ENCODE measurements at places on chromosomes 4 and X.

DNA sequence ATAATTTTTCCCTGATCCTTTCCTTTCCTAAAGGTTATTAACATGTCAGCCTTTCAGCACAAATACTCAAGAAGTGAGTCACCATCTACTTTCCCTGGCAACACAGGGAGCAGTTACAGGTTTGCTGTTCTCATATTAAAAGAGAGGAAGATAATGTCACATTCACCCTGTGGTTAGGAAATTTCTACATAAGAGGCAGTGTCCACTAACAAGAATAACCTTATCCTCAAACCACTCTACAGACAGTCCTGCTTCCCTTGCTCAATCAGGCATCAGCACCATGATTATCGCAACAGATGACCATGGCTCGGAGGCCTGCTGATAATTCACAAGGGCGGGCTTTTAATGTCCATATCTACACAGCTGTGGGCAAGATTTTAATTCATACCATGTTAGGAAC, 30.9 kb downstream of the RNF150 start:
- no peak for DNase-seq

DNA sequence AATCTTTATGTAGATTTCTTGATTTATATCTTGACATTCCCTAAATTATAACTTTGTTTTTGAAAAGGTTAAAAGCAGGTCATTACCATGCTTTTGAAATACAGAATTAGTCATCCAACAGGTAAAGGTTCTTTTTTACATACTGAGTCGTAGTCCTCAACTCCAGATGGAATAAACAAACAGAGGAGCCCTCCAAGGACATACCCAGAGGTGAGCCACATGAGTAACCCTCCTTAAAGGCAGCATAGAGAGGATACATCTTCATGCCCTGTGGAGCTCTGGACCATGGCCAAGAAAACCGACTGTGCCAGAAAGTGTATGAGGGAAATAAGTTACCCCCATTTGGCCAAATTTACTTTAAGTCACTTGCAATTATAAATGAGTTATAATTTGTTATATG, 95.3 kb upstream of the MCF2 start:
- DNase-seq: no peak

DNA sequence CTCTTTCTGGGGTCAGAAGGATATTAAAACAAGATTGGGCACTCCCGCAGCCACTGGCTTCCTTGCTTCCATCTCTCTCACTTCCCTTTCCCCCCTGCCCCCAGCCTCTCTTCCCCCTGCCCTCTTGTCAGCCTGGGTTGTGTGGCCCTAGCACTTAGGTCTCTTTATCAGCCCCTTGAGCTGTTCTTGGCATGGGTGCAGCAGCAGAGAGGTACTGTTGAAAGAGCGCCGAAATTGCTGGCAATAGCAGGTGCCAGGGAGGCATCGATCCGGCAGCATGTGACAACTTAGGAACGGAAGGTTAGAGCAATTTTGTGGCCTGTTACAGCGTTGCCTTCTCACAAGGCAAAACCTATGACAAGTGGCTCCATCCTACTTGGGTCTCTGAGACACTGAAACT, 333.1 kb upstream of the IGFBP7 start:
- DNase-seq: no peak

- DNase-seq: no peak
Measured at GRCh38 chr4:92658318-92658717, 354.6 kb downstream of the GRID2 start.

DNA sequence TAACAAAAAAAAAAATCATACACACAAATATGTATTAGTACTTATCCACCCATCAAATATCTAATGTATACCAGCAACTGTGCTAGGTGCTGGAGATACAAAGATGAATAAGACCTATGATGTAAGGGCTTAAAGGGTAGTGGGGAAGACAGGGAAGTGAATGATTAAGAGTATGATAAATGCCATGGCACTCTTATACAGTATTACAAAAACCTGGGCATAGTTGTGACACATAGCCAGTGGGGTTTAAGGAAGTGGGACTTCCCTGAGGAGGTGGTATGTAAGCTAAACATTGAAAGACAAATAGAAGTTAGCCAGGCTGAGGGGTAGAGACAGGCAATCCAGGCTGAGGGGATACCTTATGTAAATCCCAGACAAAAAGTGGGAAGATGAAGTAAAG, 23.5 kb downstream of the CHM start:
- DNase-seq: no peak

GRCh38 chr4:1075809-1076699, 37.3 kb downstream of the RNF212 start:
- DNase-seq: no peak

DNA sequence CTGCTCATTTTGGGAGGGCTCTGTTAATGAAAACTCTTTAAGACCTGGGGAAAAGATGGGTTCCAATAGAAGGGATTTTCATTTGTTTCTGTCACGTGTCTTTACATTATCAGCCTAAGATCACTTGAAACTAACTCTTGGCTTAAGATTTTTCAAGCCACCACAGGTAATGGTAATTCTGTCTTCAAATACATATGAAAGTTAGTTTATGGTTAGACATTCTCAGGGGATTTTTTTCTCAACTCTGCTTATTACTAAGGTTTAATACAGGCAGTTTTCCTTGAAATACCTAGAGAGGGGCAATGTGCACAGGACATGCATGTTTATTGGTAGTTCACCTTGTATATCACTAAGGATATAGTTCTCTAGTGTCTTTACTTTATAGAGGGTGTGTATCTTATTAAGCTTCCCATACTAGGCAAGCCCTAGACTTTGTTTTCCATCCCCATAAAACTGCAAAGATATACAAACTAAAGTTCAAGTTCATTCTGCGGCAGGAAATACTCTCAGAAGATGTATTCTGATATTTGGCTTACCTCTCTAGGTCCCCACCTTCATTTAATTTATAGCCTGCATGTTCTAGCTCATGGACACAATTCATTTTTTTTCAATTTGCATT, 38.2 kb upstream of the MYOZ2 start:
- no peak for DNase-seq

DNA sequence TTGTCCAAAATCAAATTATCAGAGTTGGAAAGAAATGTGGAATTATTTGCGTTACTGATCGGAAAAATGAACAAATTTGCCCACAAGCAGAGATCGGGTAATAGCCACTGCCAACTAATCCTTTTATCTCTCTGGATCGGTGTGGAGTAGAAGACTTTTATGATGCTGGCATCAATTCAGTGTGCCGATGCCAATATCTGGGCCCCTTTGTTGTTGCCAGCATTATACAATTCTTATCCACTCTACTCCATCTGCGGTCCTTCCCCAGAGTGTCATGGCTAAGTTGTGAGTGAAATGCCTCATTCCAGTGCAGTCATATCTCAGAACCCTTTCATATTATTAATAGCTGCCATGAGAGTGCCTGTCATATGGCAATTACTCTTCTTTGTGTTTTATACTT, 660.2 kb downstream of the ADGRL3 start:
- no peak for DNase-seq

- no peak for DNase-seq
Measured at GRCh38 chr4:55439023-55439422, 43.3 kb downstream of the TMEM165 start.

DNA sequence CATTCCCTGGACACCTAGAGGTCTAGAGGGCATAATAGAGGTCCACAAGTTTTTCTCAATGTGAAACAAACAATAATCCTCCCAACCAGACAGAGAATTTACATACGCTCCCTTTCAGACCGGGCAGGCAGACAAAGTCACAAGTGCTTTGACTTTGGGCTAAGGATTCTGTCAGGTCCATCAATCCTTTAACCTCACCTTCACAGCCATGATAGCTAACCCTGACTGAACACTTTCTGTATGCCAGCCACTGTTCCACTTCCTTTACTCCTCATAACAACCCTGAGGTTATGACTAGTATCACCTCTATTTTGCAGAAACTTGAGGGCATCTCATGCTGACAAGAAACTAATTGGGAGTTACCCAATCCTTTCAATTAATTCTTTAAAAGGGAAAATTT, 118.8 kb upstream of the AFF2 start:
- no peak for DNase-seq

DNA sequence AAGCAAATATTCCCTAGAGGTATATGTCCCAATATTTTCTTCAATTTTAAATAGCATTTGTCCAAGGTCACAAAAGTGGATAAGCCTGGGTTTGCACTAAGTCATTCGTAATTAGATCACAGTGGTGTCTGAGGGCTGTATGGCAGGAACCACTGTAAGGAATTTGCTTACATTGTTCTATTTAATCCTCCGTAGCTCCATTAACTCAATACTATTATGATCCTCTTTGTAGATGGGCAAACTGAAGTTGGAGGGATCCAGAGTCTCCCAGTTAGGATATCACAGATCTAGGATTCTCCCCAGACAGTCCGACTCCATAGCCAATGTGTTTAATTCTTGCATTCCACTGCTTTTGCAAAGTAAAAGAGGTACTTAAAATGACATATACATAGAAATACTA, 242.7 kb upstream of the DCAF8L1 start:
- DNase-seq: no peak

DNA sequence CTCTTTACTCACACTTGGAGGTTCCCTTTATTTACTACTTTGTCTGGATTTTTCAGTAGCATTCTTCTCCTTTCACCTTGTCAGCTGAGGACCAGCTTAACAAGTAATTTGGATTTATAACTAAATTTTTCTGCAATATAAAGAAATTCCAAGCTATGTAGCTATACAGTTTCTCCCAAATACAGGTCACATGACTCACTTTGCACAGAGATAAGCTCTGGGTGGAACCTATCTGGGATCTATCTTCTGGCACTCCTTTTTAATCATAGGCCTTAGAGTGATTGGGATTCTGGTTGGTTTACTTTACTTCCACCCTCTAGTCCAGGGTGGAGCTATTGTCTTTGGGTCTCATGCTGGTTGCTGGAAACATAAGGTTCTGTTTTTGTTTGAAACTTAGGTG, 34.9 kb upstream of the STK26 start:
- no peak for DNase-seq

GRCh38 chrX:10485326-10485725, 135.1 kb downstream of the MID1 start:
- DNase-seq: no peak

DNA sequence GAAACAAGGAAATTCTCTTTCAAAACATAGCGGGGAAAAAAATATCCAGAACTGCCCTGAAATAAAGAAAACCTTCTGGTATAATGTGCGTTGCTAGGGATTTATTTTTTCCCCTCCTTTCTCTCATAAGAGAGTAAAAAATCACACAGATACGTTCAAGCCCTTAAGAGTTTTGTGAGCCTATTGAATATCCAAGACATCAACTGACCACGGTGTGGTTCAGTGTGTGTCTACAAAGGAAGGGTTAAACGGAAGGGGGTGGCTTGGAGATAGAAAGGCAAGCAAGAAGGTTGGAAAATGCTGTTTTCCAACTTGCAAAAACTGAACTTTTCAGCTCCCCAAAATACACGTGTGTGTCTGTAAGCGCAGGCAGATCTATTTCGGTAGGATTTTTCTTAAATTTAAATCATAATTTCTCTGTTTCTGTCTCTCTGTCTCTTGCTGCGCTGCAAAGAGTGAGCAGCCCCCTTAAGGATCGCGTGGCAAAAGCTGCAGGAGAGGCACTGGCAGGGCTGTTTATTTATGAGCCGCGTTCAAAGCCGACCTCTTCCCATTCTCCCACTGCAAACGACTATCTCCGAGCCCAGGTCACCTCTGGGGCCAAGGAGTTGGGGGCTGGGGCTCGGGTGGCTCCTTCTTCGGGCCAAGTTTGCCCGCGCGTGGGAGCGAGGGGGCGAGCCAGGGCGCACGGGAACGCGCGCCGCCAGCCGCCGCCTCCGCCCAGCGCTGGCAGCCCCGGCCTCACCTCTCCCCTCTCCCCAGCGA, 492 bp upstream of the SLIT2 start:
- no peak for DNase-seq

- DNase-seq: no peak
Measured at GRCh38 chrX:17020851-17021821, 74.7 kb downstream of the REPS2 start.

- DNase-seq: no peak
Measured at GRCh38 chr4:6092971-6093370, 74.7 kb upstream of the C4orf50 start.

DNA sequence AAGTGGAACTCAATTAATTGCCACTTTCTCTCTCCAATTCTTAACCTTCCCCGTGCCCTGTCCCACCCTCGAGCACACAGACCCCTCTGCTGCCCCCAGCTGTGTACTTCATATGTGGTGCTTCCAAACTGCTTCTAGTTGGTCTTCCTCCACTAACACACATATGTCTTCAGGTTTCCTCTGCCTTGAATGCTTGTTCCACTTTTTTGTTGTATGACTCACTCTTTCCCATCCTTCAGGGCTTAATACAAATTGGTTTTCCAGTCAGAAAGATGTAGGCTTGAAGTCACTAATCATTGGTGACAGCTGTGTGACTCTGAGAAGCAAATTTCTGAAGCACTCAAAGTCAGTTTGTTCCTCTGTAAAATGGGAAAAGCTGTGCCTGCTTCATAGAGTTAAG, 30.6 kb downstream of the TRIM2 start:
- DNase-seq: no peak

DNA sequence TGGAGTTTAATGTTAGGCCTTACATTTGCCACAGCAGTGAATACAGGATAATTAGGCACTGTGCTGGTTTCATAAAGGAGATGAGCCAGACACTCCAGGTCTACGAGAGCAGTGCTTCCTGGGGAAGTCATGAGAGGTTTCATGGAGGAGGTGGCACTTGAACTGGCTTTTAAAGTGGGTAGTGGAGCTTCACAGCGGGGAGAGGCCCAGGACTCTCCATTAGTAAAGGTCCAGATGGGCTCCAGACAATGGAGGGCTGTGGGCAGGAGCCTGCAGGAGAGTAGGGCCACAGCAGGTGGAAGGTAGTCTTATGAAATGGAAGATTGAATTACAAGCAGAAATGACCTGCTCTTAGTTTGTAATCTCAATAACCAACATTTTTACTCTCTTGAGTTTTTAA, 29.0 kb downstream of the CLDN22 start:
- DNase-seq: no peak

DNA sequence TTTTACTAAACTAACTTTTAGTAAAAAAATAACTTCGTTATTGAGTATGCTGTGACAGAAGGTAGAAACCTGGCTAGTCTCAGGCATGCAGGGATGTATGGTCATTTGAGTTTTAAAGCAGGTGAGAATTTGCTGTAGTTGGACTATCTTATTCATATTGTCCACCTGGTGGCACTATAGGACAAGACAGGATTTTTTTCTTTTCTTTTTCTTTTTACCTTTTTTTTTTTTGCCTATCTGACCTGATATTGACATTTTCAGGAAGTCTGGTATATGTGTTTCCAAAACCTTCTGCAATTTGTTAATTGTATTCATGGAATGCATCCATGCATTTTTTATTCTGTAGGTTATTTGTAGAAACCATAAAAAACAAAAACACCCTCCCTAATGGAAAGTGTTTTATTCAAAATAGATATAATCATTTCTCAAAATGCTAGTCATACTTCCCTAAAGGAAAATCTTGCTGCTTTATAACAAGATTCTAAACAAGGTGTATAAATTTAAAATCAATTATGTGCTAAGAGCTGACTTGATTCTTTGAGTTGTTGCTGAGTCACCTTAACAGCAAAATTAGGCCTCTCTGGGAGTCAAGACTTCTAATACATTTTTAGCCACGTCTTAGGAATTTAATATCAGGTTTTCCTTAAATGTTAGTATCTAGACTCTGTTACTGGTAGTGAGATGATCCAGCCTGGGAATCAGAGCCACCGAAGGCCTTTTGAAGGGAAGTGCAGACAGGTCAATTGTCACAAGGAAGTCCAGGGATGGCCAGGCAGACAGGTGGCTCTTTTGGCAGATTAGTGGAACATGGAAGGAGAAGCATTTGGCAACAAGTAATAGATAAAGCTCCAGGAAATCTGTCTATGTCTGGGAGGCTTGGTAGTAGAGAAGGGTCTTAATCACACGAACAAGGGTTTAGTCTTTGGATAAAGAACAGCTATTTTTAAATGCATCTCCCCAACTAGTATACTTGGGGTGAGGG, 201.3 kb upstream of the GNPDA2 start:
- DNase-seq: no peak

- no peak for DNase-seq
Measured at GRCh38 chr4:41832961-41833360, 84.4 kb upstream of the PHOX2B start.
